Spleen (tissue), 13 donors: ENCODE measurements at places on chromosomes 7 and 10. TPM values are rescaled to one million over a fixed set of nuclear protein-coding genes. Genes with fewer than 3 reads are reported as not detected.

Gene NRAP
- polyA plus RNA-seq, result 0.03 TPM

Gene GFRA1
- polyA plus RNA-seq, result 1.0 TPM

Gene TMEM270
- not detected for polyA plus RNA-seq

Gene RTKN2
- 0.62 TPM for polyA plus RNA-seq

Gene PDE1C
- polyA plus RNA-seq, result 0.65 TPM

Gene ASB4
- polyA plus RNA-seq, result not detected

Gene GTF2IRD1
- polyA plus RNA-seq, result 2.6 TPM

Gene HECW1
- polyA plus RNA-seq, result 0.06 TPM

Gene SEC24C
- 42.3 TPM for polyA plus RNA-seq

Gene ZNF736
- 5.1 TPM for polyA plus RNA-seq

Gene GNGT1
- polyA plus RNA-seq, result not detected

Gene AKR1C4
- polyA plus RNA-seq, result not detected

Gene SCART1
- polyA plus RNA-seq, result 1.2 TPM

Gene TMEM176A
- 62.9 TPM for polyA plus RNA-seq

Gene NCF1
- 142 TPM for polyA plus RNA-seq

Gene NRG3
- polyA plus RNA-seq, result not detected

Gene GPR158
- polyA plus RNA-seq, result 0.09 TPM

Gene TRPV5
- polyA plus RNA-seq, result 0.03 TPM

Gene SLC13A1
- polyA plus RNA-seq, result not detected

Gene PEX1
- polyA plus RNA-seq, result 13.3 TPM

Gene PRKG1
- polyA plus RNA-seq, result 0.65 TPM

Gene FIS1
- 250 TPM for polyA plus RNA-seq

Gene PIK3AP1
- 84.1 TPM for polyA plus RNA-seq

Gene TFEC
- polyA plus RNA-seq, result 17.4 TPM

Gene CDC14C
- polyA plus RNA-seq, result not detected

Gene SLC39A12
- 0.06 TPM for polyA plus RNA-seq

Gene AP4M1
- 10.1 TPM for polyA plus RNA-seq

Gene MYL10
- polyA plus RNA-seq, result not detected

Gene ZNF862
- polyA plus RNA-seq, result 6.0 TPM

Gene CTAGE8
- polyA plus RNA-seq, result 0.61 TPM

Gene MYH16
- not detected for polyA plus RNA-seq

Gene OR13A1
- 0.94 TPM for polyA plus RNA-seq

Gene SFXN2
- polyA plus RNA-seq, result 5.4 TPM

Gene NEUROG3
- 0.06 TPM for polyA plus RNA-seq

Gene DRGX
- polyA plus RNA-seq, result 0.11 TPM

Gene TMEM209
- 9.0 TPM for polyA plus RNA-seq

Gene APBB1IP
- polyA plus RNA-seq, result 24.9 TPM

Gene PRLHR
- not detected for polyA plus RNA-seq

Gene SHLD2
- 16.6 TPM for polyA plus RNA-seq

Gene PSD
- polyA plus RNA-seq, result 1.1 TPM

Gene AUTS2
- 10.2 TPM for polyA plus RNA-seq

Gene DEPP1
- polyA plus RNA-seq, result 36.5 TPM

Gene PIP
- not detected for polyA plus RNA-seq
